ENCODE measurements at places on chromosomes 16 and 17.

GRCh38 chr16:12345349-12345748 lies 368.8 kb downstream of the SNX29 start:
- no peak for DNase-seq

GRCh38 chr17:65231662-65232335 lies 94.6 kb downstream of the RGS9 start:
- DNase-seq: no peak

DNA sequence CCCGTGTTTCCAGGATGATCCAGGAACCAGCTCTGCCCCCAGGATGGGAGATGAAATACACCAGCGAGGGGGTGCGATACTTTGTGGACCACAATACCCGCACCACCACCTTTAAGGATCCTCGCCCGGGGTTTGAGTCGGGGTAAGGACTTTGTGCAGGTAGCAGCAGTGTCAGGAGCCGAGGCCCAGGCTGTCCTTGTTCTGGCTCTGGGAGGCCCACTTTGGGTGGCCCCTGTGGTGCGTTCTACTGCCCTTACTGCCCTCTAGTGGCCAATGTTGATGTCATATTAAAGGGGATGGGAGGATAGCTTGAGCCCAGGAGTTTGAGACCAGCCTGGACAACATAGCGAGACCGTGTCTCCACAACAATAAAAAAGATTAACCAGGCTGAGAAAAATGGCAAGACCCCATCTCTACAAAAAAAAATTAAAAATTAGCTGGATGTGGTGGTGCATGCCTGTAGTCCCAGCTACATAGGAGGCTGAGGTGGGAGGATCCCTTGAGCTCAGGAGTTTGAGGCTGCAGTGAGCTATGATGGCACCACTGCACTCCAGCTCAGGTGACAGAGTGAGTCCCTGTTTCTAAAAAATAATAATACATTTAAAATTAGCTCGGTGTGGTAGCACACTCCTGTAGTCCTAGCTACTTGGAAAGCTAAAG lies 20.9 kb upstream of the CLEC18A start:
- DNase-seq: no peak

GRCh38 chr17:48871551-48872351 lies 20.8 kb upstream of the ATP5MC1 start:
- no peak for DNase-seq

DNA sequence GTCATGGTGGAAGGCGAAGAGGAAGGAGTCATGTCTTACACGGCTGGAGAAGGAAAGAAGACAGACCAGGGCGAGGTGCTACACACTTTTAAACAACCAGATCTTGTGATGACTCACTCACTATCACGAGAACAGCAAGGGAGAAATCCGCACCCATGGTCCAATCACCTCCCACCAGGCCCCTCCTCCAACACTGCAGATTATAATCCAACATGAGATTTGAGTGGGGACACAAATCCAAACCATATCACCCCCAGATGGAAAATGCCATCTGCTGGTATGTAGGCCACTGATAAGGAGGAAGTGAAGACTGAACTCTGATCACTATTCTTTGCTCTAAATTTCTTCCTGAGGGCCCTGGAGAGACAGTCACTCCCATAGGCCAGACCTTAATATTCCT lies 7.5 kb upstream of the ITGAX start:
- no peak for DNase-seq

GRCh38 chr17:33667671-33668070 lies 374.6 kb upstream of the ASIC2 start:
- DNase-seq: no peak

GRCh38 chr17:77445760-77446532 lies 305.2 kb downstream of the SEC14L1 start:
- DNase-seq: no peak

DNA sequence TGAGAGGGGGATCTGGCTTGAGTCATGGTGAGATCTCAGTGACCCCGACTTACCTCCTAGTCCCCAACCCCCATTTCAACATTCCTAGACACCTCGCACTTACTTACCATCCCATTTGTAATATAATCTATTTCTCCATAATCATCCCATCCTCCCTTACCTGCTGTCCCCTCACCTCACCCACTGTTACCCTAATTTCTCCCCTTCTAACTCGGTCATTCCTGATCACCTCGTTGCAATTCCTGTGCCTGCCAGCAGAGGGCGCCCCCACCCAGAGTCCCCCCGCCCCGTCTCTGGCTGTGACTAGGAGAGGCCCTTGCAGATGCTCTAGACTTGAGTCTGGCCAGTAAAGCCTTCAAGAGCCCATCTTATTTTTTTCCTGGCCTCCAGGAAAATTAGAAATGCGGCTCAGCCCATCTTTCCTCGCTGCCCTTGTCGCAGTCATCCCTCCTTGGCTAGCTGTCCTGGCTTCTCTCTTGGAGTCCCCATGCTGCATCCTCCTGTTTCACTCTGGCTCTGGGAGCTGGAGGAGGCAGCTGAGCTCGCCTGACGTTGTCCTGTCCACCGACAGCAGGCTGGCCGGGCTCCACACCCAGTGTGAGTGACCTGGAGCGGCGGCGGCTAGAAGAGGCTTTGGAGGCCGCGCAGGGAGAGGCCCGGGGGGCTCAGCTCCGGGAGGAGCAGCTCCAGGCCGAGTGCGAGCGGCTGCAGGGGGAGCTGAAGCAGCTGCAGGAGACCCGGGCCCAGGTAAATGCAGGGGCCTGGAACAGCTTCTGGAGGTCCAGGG lies 5.0 kb downstream of the TBKBP1 start:
- DNase-seq: no peak

- no peak for DNase-seq
Observed at GRCh38 chr17:40699371-40699770, 4.2 kb downstream of the KRT24 start.

DNA sequence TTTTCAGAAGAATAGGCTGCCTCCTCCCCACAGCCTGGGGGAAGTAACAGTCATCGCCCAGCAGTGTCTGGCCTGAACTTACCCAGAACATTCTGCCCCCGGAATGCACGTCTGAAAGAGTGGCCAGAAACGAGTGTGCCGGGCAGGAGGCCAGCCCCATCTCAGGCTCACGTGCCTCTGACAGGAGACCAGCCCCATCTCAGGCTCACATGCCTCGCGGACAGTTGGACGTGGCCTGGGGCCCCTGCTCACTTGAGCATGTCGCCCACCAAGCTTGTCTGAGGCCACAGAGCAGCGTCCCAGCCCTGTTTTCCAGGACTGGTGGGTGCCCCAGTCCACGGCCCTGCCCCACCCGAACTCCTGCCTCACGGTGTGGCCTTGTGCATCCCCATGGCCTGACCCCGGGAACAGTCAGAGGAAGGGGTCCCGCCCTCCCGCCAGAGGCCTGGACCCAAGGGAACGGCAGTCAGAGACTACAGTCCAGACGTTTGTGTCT lies 16.3 kb upstream of the CDH15 start:
- no peak for DNase-seq

GRCh38 chr16:60655514-60656153 lies 1380.6 kb downstream of the CDH8 start:
- no peak for DNase-seq

DNA sequence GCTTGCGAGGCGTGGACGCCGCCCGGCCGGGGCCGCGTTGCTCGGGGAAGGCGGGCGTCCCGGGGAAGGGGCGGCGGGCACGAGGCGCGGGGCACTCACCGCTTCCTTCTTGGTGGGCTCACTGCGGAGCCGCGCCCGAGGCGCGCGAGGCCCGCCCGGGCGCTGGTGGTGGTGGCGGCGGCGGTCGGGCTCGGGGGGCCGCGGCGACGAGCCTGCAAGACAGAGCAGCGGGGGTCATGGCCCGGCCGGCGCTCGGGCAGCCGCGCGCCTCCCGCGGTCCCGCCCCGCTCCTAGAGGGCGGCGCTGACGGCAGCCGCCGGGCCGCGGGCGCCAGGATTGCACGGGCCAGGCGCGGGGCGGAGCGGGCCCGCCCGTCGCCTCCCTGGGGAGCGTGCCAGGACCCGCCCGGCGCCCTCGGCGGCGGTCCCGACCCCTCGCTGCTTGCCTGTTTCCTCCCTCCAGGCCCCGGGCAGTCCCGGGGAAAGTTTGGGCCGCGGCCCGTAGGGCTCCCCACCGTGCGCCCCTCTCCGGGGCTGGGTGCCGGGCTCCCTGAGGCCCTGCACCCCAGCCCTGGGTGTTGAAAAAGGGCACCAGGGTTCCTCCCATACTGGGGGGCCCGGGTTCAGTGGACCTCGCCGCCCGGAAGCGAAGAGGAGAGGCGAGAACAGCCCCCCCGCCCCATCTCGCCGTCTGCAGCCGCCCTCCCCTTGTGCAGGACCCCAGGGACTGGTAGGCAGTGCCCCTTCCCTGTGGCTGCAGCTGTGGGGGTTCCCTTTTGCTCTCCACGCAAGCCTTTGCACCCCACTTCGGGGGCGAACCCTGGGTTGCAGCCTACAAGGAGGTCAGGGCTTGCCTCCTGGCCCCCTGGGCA lies at the start of gene C16orf74:
C16orf74 (minus strand) TSS at position 270 of the 871 bp plus-strand sequence. CDS start 15,879 bp downstream, outside the sequence.
- DNase-seq: no peak

DNA sequence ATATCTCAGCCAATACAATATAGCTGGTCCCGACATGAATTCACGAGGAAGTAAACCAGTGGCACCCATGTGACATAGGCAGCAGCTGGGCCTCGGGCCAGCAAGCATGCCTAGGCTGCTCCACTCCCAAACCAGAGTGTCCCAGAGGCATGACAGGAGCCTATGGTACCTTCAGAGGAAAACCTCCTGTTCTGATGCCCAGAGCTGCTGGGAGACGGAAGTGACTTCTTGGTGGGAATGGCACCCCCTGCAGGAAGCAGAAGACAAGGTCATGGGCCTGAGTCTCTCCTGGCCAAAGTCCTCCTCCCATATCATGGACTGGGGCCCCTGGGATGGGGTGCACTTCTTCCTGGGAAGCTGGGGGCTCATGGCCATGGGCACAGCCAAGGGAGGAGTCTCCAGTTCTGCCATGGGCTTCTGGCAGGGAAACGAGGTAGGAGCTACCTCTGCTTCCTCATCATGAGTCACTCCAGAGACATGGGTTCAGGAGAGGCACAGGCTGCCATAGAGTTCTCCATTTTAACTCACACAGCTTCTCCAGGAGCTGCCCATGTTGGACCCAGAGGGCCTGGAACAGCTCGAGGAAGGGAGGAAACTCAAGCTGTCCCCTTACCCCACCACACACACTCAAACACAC lies 13.4 kb downstream of the FBF1 start:
- no peak for DNase-seq

DNA sequence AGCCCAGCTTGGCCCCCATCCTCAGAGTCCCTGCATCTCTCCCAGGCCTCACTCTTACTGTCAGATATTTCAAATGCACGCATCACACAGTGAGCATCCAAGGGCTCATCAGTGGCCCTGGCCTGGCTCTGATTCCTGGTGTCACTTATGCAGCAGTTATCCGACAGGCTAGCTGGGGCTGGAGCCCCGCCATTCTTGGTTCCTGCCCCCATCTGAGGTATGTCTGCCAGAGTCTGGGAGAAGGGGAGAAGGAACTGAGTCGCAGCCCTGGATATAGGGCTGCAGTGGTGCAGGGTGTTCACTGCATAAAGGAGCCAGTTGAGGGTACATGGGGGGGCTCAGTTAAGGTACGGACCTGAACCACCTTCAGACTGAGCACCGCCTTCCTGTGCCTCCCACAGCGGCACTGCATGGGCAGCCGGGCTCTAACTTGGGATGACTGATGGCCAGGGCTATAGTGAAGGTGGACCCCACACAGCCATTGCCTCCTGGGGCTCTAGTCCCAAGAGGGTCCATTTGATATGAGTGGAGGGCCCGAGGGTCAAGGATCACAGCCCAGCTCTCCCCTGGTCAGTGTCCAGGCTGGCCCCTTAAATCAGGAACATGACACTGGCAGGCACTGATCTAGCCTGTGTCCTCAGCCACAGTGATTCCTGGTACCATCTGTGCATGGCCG lies 1.8 kb upstream of the RASD1 start:
- no peak for DNase-seq

DNA sequence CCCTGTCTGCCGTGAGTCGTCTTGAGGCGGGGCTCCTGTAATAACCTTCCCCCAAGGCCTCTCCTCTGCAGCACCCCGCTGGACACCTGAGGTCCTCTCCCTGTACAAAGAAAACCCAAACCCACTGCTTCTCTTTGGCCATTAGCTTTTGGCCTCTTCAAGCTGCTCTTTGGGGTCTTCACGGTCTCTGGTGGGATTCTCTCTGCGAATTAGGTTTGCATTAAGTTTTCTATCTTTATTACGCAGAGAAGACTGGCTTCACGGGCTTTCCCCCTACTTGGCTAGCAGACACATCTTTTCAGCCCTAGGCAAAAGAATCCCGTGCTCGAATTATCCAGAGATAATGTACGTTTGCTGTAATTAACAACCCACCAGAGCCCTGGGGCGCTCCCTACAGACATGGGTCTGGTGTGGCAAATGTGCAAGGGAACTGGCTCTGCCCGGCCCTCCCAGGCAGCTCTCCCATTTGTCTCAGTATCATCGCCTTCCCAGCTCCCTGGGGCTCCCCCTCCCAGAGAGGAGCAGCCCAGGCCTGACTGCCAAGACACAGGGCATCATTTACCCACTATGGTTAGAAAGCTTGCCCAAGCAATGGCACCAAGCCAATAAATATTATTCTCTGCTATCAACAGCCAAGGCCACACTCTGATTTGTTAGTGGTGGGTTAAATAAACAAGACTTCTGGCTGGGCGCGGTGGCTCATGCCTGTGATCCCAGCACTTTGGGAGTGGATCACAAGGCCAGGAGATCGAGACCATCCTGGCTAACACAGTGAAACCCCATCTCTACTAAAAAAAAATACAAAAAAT lies 24.7 kb upstream of the KLHDC4 start:
- no peak for DNase-seq

DNA sequence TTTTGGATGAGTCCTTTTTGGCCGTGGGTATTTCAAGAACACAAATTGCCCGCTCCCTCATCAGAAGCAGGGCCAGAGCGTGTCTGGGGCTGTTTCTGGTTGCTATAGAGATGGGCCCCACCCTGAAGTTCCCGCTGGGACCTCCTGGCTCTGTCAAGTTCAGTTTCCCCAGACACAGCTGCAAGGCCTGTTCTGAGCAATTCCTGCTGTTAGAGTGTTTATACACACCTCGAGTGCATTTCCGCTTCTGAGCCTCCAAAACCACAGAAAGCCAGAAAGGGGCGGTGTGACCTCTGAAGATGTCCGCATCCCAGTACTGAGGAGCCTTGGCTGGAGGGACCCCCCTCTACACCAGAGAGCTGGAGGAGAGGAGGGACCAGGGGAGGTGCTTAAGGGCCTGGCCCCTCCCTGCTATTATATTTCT lies 9.3 kb upstream of the WBP2 start:
- no peak for DNase-seq

DNA sequence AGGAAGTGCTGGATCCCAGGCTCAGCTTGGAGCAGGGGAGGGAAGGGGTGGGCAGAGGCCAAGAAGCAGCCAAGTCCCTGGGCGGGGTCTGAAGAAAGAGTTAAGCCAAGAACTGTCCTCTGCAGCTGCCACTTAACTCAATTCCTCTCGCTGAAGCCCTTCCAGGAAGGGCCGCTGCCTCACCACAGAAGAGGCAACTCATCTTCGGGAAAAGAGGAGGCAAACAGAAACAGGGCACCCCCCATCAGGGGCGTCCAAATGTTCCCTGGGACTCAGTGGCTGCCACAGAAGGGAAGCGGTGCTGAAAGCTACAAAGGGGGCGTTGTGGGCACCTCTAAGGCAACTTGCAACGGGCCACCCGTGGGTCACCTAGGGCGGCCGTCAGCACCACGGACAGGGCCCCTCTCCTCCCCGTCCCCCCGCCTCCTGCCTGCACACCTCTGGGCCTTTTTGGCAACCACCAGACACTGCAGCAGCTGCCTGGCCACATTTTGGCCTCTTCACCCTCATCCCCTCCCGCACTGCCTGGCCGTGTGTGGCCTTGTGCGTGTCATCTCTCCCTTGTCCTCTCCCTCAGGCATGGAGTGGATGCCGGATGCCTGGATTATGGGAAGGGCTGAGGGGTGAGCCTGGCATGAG lies 2.5 kb downstream of the TLCD3B start:
- no peak for DNase-seq

All from NCI-H1048 (cell line).